Activated CD8-positive, alpha-beta T cell treated with anti-CD3 and anti-CD28 coated beads for 36 hours (primary cell): ENCODE measurements at places on chromosomes 5 and 9.

- DNase-seq, result no peak
Measured at GRCh38 chr5:36070687-36071571, 4.2 kb upstream of the UGT3A2 start.

DNA sequence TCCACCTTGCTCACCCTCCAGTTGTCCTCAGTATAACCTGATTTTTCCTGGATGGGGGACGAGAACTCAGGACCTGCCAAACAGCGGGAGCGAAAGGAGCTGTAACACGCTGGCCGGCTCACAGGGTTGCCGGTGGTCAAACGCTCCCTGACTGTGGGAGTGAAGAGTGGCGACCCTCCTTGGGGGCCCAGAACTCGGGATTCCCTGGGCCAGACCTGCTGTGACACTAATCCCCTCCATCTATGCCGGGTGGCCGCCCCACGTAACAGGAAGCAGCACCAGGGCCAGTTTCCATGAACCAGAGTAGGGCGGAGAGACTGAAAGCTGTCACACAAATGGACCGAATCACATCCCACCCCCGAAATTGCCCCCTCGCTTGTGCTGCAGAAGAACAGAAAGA lies 1809.2 kb upstream of the ACO1 start:
- no peak for DNase-seq

DNA sequence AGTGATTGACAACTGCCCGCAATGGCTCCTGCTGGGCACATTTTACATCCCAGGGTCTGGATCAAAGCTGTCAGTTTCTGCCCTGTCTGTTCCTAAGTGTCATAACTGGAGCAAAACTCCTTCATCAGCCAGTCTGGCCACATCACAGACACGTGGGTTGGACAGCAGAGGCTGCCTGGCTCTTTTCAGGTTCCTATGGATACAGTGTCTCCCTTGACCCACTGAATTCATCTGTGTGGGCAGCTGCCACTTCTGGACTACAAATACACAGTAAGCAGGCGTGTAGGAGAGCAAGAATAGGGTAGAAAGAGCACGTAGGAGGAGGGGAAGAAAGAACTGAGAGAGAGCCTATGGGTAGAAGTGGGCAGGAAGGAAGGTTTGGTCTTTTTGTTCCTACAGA lies 238.0 kb downstream of the ENC1 start:
- no peak for DNase-seq

- no peak for DNase-seq
Measured at GRCh38 chr9:95266649-95267048, 50.9 kb downstream of the FANCC start.

- DNase-seq, result peak; percentile 36
Measured at GRCh38 chr5:14873093-14873492, 1.5 kb upstream of the ANKH start.

DNA sequence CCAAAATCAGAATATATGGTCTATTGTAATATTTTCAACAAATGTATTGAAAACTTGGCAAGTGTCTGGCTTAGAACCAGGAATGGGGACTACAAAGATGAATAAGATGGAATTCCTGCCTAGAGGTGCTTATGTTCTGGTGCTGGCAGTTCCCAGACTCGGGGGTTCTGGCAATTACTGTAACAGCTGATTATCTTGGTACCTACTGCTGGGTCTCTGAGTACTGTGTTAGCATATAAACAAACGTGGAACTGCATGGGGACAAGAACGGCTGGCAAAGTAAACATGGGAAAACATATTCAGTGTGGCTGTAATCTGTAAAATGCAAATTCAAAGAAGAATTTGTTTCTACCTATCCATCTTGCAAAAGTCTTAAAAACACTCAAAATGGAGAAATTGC lies 89.9 kb downstream of the SLC24A2 start:
- DNase-seq, result no peak
